ENCODE measurements at places on chromosomes 12 and 14.

DNA sequence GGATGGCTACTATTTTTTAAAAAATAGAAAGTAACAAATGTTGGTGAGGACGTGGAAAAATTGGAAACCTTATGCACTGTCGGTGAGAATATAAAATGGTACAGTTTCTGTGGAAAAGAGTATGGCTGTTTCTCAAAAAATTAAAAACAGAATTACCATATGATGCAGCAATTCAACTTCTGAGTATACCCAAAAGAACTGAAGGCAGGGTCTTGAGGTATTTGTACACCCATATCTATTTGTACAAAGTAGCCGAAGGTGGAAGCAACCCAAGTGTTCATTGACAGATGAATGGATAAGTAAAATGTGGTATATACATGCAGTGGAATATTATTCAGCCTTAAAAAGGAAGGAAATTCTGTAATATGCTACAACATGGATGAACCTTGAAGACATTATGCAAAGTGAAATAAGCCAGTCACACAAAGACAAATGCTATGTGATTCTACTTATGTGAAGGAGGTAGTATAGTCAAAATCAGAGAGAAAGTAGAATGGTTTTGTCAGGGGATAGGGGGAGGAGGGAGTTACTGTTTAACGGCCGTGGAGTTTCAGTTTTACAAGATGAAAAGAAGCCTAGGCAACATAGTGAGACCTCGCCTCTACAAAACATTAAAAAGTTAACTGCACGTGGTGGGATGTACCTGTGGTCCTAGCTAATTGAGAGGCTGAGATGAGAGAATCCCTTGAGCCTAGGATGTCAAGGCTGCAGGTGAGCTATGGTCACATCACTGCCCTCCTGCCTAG lies 38.4 kb upstream of the CCT2 start:
- no peak for DNase-seq

GRCh38 chr12:118302053-118302452 lies 70.7 kb downstream of the TAOK3 start:
- DNase-seq = no peak

GRCh38 chr12:15987696-15988095 lies 76.6 kb downstream of the DERA start:
- DNase-seq = no peak

DNA sequence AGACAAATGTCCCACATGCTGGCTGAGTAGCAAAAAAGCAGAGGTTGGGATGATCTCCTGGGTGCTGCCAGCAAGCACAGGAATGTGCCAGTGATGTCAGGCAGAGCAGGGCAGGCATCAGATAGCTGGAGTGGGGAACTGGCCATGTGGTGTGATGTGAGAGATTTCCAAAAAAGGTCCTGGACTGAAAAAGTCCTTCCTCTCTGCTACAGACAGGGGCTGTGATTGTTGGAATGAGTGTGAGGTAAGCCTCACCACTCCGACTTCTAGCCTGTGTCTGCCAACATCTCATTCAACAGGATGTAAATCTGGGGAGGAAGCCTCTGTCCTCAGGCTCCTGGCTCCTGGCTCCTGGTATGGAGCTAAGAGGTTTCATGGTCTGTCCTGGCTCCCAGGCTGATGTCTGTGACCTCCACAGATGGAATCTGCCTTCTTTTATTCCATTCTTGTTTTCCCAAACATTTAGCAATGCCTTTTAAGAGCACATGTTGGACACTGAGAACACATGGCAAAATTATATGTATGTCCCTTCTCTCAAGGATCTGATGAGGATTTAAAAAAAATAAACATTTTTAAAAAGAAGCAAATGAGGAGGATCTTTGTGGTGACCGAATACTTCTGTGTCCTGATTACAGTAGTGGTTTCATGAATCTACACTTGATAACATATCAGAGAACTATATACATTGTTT lies 50.1 kb upstream of the STK38L start:
- DNase-seq = no peak

- no peak for DNase-seq
Observed at GRCh38 chr12:120833849-120834248, 70.3 kb downstream of the SPPL3 start.

DNA sequence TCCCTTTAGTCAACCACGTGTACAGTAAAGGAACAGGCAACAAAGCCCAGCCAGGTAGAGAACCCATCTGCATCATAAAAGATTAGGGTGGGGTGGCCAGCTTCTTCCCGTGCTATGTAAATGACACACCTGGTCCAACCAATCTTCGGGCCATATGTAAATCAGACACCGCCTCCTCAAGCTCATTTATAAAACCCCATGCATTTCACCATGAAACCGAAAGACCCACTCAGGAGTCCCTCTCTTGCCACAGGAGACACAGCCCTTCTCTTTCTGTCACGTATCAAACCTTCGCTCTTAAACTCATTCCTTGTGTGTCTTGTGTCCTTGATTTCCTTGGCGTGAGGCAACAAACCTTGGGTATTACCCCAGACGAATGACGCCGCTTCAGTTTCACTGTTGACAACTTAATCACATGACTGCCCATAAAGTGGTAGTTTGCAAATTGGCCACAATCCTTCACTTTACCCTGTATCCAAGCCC lies 59.8 kb upstream of the TBPL2 start:
- DNase-seq = no peak

DNA sequence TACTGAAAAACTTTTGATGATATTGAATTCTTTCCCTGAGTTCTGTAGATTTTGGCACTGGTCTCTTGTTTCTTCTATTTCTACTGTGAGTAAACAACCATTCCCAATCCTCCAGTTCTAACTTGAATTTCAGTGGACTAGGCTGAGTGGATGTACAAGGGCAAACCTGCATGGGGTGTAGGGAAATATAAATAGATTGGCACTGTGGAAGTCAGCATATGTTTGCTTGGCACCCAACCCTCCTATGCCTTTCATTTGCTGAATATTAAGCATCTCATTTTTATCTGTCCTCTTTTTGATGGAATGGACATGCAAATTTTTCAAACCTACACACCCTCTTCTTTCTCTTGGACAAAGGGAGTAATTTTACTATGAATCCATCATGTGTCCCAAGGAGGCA lies 828.3 kb downstream of the DIO2 start:
- DNase-seq = no peak

DNA sequence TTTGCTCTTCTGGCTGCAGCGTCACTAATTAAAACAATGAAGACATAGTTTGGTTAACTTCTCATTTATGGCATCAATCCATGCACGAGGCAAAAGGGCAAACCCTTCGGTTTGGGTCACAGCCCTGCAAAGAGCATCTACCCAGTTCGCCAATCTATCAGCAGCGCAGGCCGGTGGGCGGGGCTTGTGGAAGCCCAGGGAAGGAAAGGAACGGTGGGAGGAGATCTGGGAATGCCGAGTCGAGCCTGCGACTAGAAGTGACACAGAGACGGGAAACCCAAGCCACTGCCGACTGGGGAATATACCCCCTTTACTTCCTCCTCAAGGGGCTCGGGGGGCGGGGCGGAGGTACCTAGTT lies 466 bp downstream of the KICS2 start:
- peak; percentile 67 for DNase-seq

- no peak for DNase-seq
Observed at GRCh38 chr14:55025948-55026347, 951 bp downstream of the WDHD1 start.

GRCh38 chr12:9606736-9607372 lies 862 bp downstream of the KLRB1 start:
- DNase-seq = peak; percentile 18

DNA sequence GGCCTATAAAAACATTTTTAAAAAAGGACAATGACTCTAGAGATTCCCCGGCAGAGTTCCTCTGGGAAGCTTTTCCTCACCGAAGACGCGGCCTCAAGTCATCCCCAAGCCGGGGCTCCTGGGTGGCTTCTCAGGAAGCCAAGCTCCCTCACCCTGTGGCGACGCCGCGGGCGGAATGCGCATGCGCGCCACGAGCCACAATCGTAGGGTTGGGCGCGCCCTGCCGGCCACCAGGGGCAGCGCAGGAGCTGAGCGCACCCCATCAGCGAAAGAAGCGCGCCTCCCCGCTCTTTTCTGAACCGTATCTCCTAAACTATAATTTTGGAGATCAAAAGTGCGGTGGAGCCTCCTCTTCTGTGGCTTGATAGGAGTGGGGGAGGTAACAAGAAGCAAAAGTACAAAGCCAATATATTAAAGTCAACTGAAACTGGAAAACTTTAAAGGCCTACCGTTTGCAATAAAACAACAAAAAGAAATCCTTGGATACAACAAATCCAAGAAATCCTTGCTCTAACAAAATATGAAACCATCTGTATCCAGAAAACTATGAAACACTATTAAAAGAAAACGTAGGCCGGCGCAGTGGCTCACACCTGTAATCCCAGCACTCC lies 17.4 kb upstream of the CHFR start:
- peak; percentile 89 for DNase-seq

DNA sequence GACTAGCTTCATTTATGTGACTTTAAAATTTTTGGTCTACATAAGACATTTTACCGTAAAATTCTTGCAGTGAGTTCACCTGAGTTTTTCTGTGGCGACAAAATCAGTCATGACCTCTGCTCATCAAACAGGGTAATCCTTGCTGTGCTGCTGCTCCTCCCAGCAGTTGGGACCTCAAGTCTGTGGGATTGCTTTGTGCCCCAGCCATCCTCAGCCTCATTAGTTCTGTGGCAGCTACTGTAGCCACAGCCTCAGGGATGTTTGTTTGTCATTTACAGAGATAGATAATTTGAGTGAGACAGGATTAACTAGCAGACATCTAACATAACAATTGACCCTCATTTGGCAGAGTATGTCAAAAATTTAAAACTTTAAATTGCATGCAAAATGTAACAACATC lies 357.0 kb downstream of the PCNX1 start:
- no peak for DNase-seq

DNA sequence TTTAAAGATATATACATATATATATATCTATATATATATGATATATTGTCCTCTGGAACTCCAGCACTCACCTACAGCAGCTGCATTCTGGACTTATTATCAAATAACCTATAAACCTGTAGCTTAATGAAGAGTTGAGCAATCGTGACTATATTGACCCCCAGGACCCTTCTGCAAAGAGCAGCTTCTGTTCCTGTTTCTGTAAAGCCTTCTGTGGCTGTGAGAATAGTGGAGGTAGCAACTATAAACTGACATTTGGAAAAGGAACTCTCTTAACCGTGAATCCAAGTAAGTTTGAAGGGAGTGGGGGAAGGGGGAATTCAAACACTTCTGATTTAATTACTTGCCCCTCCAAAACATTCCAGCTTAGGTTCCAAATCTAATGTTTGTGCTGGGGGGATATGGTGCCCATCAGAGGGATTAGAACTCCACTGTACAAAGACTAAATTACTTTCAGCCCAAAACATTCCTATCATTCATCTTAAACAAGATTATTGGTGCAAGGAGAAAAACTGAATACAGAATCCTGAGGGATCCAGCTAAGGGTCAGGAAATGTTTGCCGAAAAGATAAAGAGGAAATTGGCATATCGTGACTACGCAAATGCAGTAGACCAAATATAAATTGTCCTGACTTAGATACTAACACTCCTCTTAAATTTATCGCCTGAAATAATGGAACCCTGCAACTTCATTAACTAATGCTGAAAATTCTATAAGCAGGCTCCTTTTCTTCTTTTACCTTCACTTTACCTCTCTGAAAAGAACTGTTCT lies 106.1 kb downstream of the DAD1 start:
- no peak for DNase-seq

DNA sequence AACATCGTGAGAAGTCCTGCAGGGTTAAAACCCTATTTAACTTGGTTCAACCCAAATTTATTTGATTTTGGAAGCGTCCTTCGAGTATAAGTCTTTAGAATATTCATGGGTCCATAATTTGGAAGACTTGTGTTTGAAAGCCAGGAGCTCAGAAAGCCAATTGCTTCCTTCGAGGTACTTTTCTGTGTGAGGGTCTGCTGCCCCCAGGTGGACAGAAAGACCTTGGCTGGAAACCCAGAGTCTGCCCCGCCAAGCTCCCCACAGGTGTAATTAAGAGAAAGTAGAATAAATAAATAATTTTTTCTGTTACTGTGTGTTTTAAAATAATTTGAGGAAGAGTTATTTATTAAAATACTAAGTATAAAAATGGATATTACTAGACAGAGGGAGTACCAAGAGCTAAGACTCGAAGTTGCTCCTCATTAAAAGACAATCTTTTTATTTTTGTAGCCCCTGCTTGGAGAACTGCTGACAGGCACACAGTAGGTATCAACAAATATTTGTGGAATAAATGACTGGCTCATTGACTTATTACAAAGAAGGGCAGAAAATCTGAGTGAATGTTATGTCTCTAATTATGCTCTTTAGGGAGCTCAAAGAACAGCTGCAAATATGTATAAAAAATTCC lies 105.8 kb downstream of the PAH start:
- no peak for DNase-seq

- DNase-seq = no peak
Observed at GRCh38 chr12:83065562-83065961, 378.9 kb downstream of the TMTC2 start.

DNA sequence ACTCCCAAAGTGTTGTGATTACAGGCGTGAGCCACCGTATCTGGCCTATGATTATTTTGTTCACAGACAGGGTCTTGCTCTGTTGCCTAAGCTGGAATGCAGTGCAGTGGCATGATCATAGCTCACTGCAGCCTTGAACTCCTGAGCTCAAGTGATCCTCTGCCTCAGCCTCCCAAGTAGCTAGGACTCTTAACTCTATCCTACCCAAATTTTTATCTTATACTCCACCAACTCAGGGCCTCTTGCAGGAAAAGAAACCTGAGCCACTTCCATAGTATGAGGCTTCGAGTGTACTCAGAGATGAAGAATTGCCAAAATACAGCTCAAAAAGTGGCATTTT lies 828 bp downstream of the MMAB start:
- DNase-seq = no peak
